ENCODE measurements at places on chromosomes 3 and 15. TPM values are rescaled to one million over a fixed set of nuclear protein-coding genes. Genes with fewer than 3 reads are reported as not detected.

GPX1 gene
- total RNA-seq: 97.9 TPM

MESP2 gene
- not detected for total RNA-seq

CCR9 gene
- total RNA-seq: not detected

IL5RA gene
- total RNA-seq: not detected

RARRES1 gene
- total RNA-seq: 51.9 TPM

CEP19 gene
- total RNA-seq: 2.1 TPM

Measured in mesothelial cell of epicardium (in vitro differentiated cells).